ENCODE measurements at places on chromosomes 4 and X. TPM values are rescaled to one million over a fixed set of nuclear protein-coding genes. Genes with fewer than 3 reads are reported as not detected.
A peak's percentile ranks its signal among the peaks of the same experiment; 100 is the strongest.

- no peak overlapping the region for H3K27ac ChIP-seq
- no peaks in the 10 kb centered on the region for H3K27me3 ChIP-seq
- H3K4me3 ChIP-seq: no peak overlapping the region
- H3K4me1 ChIP-seq: peaks cover 17% of the 10 kb centered on the region
- peak; percentile 85 for DNase-seq
These were observed 2.2 kb downstream of the SORCS2 start for GRCh38 chr4:7194251-7195140.

- no peaks in the 10 kb centered on the region for H3K36me3 ChIP-seq
- no peaks in the 10 kb centered on the region for H3K27me3 ChIP-seq
- no peak overlapping the region for H3K4me3 ChIP-seq
- H3K4me1 ChIP-seq: no peaks in the 10 kb centered on the region
- no peak overlapping the region for H3K27ac ChIP-seq
- no peak for DNase-seq
These were observed 37.0 kb upstream of the HERC5 start for GRCh38 chr4:88419874-88420273.

Gene NEUROG2
- not detected for total RNA-seq

DNA sequence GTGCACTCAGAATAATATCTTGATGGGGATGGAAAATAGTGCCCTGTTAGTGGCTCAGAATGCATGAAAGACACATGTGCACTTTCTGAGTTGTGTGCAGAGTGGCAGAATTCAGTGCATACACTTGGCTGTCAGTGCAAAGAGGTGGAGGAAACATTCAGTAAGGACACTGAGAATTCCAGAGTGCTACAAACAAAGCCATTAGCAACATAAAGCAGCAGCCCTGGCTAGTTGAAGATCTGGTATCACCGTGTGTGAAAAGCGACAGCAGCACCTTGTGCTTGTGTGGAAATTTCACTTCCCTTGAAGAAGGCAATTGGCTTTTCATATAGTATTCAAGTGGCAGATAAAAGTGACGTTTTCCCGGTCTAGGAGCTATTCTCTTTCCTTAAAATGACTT is 810.4 kb downstream of the TRIML1 start:
- no peak for DNase-seq
- no peak overlapping the region for H3K4me3 ChIP-seq

GRCh38 chr4:182552948-182553347 is 309.7 kb downstream of the TENM3 start:
- H3K27me3 ChIP-seq: no peaks in the 10 kb centered on the region
- no peaks in the 10 kb centered on the region for H3K36me3 ChIP-seq
- H3K4me3 ChIP-seq: no peak overlapping the region
- DNase-seq: no peak

- no peak overlapping the region for H3K27ac ChIP-seq
- peaks cover 8% of the 10 kb centered on the region for H3K4me1 ChIP-seq
- DNase-seq: no peak
- no peaks in the 10 kb centered on the region for H3K27me3 ChIP-seq
These were observed 47.8 kb downstream of the KDR start for GRCh38 chr4:55077577-55077976.

DNA sequence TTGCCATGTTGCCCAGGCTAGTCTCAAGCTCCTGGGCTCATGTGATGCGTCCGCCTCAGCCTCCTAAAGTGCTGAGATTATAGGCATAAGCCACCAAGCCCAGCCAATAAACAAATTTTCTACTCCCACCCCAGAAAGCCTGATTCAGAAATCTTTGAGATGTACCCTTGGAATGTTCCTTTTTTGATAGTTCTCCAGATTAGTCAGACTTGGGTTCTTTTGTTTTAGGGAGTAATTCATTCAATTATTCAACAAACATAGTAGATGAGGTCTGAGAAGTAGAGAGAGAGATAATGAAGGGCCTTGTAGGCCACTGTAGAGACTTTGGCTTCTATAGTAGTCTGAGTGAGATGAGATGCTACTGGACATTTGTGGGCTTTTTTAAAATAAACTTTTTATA is 27.8 kb downstream of the RP2 start:
- H3K27me3 ChIP-seq: no peaks in the 10 kb centered on the region
- H3K4me1 ChIP-seq: no peaks in the 10 kb centered on the region
- H3K27ac ChIP-seq: no peak overlapping the region
- no peak overlapping the region for H3K4me3 ChIP-seq

DNA sequence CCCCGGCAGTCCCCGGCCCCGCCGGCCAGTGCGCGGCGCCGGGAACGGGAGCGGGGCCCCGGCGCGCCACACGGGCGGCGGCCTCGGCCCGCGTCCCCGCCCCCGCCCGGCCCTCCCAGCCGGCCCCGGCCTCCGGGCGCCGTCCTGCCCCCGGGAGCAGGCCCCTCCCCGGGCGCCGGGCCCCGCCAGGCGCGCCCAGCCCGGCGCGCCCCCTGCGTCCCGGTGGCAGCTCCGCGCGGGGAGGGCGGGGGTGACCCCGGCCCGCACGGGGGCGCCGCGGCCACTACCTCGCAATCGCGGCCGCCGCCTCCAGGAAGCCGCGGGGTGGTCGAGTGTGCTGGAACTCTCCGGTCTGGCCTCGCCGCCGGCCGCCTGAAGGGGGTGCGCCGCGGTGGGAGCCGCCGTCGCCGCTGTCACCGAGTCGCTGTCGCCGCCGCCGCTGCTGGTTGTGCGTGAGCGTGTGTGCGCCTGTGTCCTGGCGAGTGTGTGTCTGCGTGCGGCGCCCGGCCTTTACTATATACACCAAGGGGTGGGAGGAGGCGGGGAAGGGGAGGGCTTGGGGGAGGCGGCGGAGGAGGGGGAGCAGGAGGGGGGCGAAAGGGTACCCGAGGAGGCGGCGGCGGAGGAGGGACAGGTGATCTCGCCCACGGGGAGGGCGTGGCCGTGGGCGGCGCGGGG is at the start of gene RAI2:
Gene RAI2, minus strand, starts transcription at position 488 of the 678 bp plus-strand sequence. CDS start 59,288 bp downstream, outside the sequence.
- peak within 1 kb of the TSS; percentile 62 for H3K4me3 ChIP-seq
- H3K36me3 ChIP-seq: no peaks in the 10 kb centered on the region
- peak within 1 kb of the TSS; percentile 69 for H3K27ac ChIP-seq
- no peaks in the 10 kb centered on the region for H3K27me3 ChIP-seq

GRCh38 chr4:53646795-53647194 is 55.5 kb upstream of the LNX1 start:
- no peak overlapping the region for H3K4me3 ChIP-seq
- no peak overlapping the region for H3K27ac ChIP-seq
- peaks cover 30% of the 10 kb centered on the region for H3K4me1 ChIP-seq
- DNase-seq: no peak
- H3K27me3 ChIP-seq: no peaks in the 10 kb centered on the region

DNA sequence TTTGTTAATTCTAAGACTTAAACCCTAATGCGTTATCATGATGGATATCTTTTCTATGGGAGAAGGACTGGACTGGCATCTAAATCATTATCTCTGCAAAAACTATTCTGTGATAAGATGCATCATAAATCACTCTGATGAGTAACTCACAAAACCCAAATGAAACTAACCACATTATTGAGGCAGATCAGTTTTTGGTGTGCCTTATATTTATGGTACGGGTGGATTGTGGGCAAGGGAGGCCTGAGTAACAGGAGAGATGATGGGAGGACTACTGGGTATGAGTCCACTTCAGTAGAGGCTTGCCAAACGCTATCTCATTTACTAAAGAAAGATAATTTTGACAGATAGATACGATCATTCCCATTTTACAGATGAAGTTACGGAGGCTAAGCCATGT is 66.4 kb upstream of the GUCY1A1 start:
- no peaks in the 10 kb centered on the region for H3K27me3 ChIP-seq
- no peak for DNase-seq
- H3K27ac ChIP-seq: no peak overlapping the region
- H3K36me3 ChIP-seq: no peaks in the 10 kb centered on the region

DNA sequence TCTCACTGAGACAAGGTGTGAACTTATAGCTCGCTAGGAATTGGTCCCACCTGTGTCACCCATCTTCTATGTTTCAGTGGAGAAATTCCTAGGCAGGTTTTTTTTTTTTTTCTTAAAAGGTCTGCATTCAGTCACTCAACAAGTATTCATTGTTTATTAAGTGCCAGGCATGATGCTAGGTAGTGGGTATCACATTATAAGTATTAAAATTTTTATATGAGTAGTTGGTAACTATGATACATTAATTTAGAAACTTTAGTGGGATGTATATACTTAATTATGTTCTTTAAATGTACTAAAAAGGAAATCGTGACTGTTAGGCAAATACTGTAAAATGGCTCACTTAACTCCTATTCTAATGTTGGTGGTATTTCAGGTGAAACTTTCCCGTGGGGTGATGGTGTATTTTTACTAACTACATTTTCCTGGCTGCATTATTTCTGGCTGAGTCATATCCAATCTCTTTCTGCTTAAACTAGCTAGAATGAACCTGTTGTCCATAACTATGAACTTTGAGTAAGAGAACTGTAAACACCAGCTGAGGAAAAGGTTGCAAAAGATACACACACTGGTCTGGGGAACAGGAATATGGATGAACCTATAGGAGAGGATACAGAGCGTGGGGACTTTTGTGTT is 49.3 kb upstream of the MED14 start:
- DNase-seq: no peak
- H3K4me1 ChIP-seq: no peaks in the 10 kb centered on the region
- no peaks in the 10 kb centered on the region for H3K36me3 ChIP-seq
- H3K27me3 ChIP-seq: no peaks in the 10 kb centered on the region
- no peak overlapping the region for H3K4me3 ChIP-seq
- H3K27ac ChIP-seq: no peak overlapping the region

- no peak overlapping the region for H3K4me3 ChIP-seq
- no peak for DNase-seq
- no peak overlapping the region for H3K27ac ChIP-seq
- no peaks in the 10 kb centered on the region for H3K4me1 ChIP-seq
These were observed 390.3 kb downstream of the FAM47A start for GRCh38 chrX:33741807-33742206.
